H9 (cell line): ENCODE measurements at places on chromosomes 3 and 15. TPM values are rescaled to one million over a fixed set of nuclear protein-coding genes. Genes with fewer than 3 reads are reported as not detected.

GRCh38 chr3:22360970-22361369 is 610.0 kb upstream of the ZNF385D start:
- H3K27me3 ChIP-seq: no peaks in the 10 kb centered on the region
- H3K27ac ChIP-seq: no peak overlapping the region
- no peaks in the 10 kb centered on the region for H3K36me3 ChIP-seq
- no peak for DNase-seq
- H3K4me1 ChIP-seq: no peaks in the 10 kb centered on the region
- H3K4me3 ChIP-seq: no peak overlapping the region

Gene GJD2
- total RNA-seq: 0.15 TPM in 1 of 2 replicates, not detected in the other

Gene GOLGA8T
- total RNA-seq: 0.53 TPM in 1 of 2 replicates, not detected in the other

DNA sequence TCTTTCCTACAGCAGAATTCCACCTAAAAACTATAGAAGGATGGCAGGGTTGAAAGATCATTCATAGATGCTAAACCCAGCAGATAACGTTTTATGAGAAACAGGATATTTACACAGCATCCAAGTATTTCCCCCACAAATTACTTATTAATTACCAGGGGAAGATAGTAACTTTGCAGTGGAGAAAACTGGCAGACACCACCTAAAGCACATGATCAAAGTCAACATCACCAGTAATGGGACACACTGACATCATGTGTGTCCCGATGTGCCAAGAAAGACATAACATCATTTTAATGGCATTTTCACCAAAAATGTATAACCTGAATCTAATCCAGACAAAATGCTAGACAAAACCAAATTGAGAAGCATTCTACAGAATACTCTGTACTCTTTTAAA is 220.4 kb upstream of the THBS1 start:
- no peaks in the 10 kb centered on the region; the same call in 1 of the 2 replicates for H3K4me1 ChIP-seq
- H3K36me3 ChIP-seq: no peaks in the 10 kb centered on the region
- H3K27ac ChIP-seq: no peak overlapping the region
- no peaks in the 10 kb centered on the region for H3K27me3 ChIP-seq
- no peak overlapping the region for H3K4me3 ChIP-seq
- DNase-seq: no peak

GRCh38 chr3:39106851-39107387 is 508 bp downstream of the GORASP1 start:
- H3K36me3 ChIP-seq: no peaks in the 10 kb centered on the region
- 0 out of 2 replicates have a peak, but pooled peaks cover 4% of the 10 kb centered on the region for H3K27me3 ChIP-seq
- H3K4me1 ChIP-seq: no peaks in the 10 kb centered on the region
- peak; percentile 41 for DNase-seq
- H3K27ac ChIP-seq: no peak overlapping the region

GRCh38 chr3:170277833-170278580 is 55.8 kb downstream of the PRKCI start:
- H3K4me1 ChIP-seq: no peaks in the 10 kb centered on the region
- peaks cover 38% of the 10 kb centered on the region for H3K36me3 ChIP-seq
- H3K27me3 ChIP-seq: no peaks in the 10 kb centered on the region
- H3K4me3 ChIP-seq: no peak overlapping the region

Gene SAXO2
- total RNA-seq: 2.6 and 3.1 TPM in 2 replicates

- no peaks in the 10 kb centered on the region for H3K4me1 ChIP-seq
- H3K27me3 ChIP-seq: no peaks in the 10 kb centered on the region
- DNase-seq: peak; percentile 36
These were observed 20.7 kb upstream of the SLC25A26 start for GRCh38 chr3:66200147-66200546.

GRCh38 chr3:135140591-135140990 is 345.5 kb downstream of the EPHB1 start:
- H3K27me3 ChIP-seq: no peaks in the 10 kb centered on the region
- no peak overlapping the region for H3K27ac ChIP-seq
- H3K36me3 ChIP-seq: no peaks in the 10 kb centered on the region
- H3K4me1 ChIP-seq: no peaks in the 10 kb centered on the region

Gene HIGD2B
- total RNA-seq: not detected in 2 replicates

DNA sequence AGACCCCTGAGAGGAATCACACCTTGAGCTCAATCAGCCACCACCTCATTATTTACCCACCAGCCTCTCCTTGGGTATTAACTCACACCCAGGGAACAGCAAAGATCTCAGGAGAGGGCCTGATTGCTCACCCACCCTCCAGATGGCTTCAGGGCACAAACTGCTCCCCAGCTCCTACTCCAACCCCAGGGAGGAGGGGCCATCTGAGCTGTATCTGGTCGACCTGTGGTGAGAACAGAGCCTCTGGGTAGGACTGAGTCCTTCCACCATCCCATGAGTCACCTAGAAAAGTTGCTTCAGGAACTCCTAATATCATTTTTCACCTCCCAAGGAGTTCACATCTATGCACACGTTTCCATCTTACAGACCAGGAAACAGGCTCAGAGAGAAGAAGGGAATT is 44.8 kb upstream of the HES1 start:
- no peak overlapping the region for H3K4me3 ChIP-seq
- H3K4me1 ChIP-seq: peaks cover 6% of the 10 kb centered on the region; the same call in 1 of the 2 replicates
- peaks cover 2% of the 10 kb centered on the region; the same call in 2 of the 3 replicates for H3K36me3 ChIP-seq
- no peak for DNase-seq
- no peak overlapping the region for H3K27ac ChIP-seq
- H3K27me3 ChIP-seq: no peaks in the 10 kb centered on the region

GRCh38 chr15:45023659-45024225 is 747 bp downstream of the SORD start:
- H3K27ac ChIP-seq: no peak overlapping the region
- H3K4me3 ChIP-seq: peak overlapping the region; percentile 87
- H3K36me3 ChIP-seq: peaks cover 12% of the 10 kb centered on the region
- H3K27me3 ChIP-seq: no peaks in the 10 kb centered on the region
- no peak for DNase-seq

DNA sequence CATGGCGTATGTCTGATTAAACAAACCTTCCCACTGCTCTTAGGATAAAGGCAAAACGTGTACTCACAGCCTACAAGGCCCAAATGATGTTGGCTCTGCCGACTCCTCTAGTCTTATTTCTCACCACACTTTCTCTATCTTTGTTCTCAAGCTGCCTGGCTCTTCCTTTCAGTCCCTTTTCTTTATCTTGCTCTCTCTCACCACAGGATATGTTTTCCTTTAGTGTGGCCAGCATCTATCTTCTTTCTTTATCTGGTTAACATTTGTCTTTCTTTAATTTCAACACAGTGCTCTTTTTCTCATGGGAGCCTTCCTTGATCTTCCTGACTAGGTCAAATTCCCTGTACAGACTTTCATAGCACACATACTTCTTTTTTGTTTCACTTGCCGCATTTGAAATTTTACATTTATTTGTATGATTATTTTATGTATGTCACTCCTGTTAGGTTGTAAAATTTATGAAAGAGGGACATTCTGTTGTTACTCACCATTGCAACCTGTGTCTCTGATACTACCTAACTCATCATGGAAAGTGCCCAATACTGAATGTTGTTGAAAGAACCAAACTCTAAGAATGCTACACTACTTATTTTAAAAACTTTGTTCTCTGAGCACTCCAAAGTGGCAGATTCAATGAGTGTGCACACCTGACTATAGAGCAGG is 328.9 kb upstream of the CBLB start:
- DNase-seq: no peak
- no peaks in the 10 kb centered on the region for H3K27me3 ChIP-seq
- H3K36me3 ChIP-seq: no peaks in the 10 kb centered on the region
- no peak overlapping the region for H3K4me3 ChIP-seq

DNA sequence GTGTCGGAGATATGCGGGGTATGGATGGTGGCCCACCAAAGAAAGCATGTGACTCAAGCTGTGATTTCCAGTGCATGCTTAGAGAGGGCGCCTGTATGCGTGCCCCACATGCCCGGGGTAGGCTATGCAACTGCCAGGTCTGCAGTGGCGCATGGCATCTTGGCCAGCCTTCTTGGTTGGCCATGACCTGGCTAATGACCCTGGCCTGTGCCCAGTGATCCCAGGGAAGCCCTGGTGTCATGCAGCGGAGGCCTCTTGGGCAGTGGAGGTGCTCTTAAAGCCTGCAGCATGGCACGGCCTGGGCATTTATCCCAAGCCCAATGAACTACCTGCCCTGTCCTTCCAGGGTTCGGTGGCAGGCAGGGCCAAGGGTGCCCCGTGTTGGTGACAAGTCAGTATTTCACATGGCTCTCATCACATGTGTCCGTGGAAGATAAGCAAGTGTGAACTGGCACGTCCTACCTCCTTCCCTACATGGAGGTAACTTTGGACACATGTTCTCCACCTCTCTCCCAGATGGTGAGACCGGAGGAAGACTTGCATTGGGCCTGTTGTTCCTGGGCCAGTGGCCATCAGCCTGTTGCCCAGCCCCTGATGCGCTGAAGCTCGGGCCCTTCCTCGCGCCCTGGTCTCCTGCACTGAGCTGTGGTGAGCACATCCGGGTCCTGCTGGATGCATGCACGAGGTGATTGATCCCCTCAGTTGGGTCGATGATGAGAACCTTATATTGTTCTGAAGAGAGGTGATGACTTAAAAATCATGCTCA is 192.0 kb downstream of the UBE3A start:
- no peaks in the 10 kb centered on the region for H3K36me3 ChIP-seq
- H3K27ac ChIP-seq: no peak overlapping the region
- no peaks in the 10 kb centered on the region for H3K4me1 ChIP-seq
- no peaks in the 10 kb centered on the region for H3K27me3 ChIP-seq

GRCh38 chr3:85030052-85030451 is 71.3 kb downstream of the CADM2 start:
- no peaks in the 10 kb centered on the region for H3K27me3 ChIP-seq
- H3K27ac ChIP-seq: no peak overlapping the region
- H3K4me3 ChIP-seq: no peak overlapping the region
- H3K36me3 ChIP-seq: no peaks in the 10 kb centered on the region

Gene CRELD1
- 15.5 and 17.2 TPM in 2 replicates for total RNA-seq

- no peak overlapping the region for H3K4me3 ChIP-seq
- H3K36me3 ChIP-seq: peaks cover 26% of the 10 kb centered on the region
- no peak overlapping the region for H3K27ac ChIP-seq
- DNase-seq: no peak
- no peaks in the 10 kb centered on the region for H3K4me1 ChIP-seq
- no peaks in the 10 kb centered on the region for H3K27me3 ChIP-seq
These were observed 11.7 kb upstream of the MUSTN1 start for GRCh38 chr3:52846432-52846965.

GRCh38 chr3:183296944-183297343 is 43.9 kb downstream of the B3GNT5 start:
- no peaks in the 10 kb centered on the region for H3K27me3 ChIP-seq
- no peak overlapping the region for H3K4me3 ChIP-seq
- peaks cover 6% of the 10 kb centered on the region for H3K4me1 ChIP-seq
